ENCODE measurements at places on chromosomes 12 and 14. TPM values are rescaled to one million over a fixed set of nuclear protein-coding genes. Genes with fewer than 3 reads are reported as not detected.

DNA sequence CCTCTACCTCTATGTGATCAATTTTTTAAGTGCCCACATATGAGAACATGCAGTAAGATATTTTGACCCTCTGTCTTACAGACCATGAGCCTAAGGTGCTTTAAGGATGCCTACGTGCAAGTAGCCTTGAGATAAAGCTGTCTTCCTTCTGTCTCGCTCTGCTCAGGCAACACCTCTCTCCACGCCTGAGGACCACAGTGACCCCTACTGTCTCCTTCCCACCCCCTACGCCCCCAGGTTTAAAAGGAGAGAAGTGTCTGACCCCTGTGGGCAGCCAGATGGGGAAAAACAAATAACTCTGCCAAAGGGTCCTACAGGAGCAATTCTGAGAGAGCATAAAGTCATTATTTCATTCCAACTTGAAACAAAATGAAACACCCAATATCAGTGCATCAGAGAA lies 286.4 kb upstream of the TMEM132C start:
- no peak for DNase-seq

DNA sequence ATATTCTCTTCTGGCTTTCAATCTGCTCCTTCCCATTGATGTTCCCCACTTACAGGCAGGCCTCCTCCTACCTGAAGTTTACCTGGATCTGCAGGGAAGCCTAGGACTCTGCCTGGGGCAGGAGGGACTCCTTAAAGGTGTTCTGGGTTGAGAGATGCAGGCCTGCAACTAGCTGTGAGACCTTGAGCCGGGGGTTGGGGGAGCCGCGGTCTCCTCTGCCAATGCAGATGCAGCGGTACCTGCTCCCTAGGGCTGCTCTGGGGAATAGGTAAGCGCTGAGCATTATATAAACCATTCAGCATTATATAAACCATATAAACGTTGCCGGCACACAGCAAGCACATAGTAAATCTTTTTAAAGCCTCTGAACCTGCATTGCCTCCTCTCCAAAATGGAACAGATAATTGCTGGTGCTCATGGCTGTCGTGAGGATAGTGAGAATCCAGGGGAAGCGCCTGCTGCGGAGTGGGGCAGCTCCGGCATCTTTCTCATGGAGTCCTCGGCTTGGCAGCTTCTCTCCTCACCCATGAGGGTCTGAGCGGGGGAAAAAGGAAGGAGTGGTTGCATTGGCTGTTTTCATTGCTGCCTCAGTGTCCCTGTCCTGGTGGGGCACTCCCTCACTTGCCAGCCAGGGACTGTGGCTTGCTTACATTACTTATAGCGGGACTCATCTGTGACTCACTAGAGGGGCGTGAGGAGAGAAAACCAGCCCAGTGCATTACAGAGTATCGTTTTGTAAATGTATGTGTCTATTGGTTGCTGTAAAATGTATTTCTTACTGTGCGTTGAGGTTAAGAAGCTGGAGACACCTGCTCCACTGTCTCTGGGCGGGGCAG lies 12.5 kb upstream of the KRT80 start:
- DNase-seq: no peak

GRCh38 chr14:58746261-58746660 lies 108.5 kb downstream of the DACT1 start:
- DNase-seq: no peak

DNA sequence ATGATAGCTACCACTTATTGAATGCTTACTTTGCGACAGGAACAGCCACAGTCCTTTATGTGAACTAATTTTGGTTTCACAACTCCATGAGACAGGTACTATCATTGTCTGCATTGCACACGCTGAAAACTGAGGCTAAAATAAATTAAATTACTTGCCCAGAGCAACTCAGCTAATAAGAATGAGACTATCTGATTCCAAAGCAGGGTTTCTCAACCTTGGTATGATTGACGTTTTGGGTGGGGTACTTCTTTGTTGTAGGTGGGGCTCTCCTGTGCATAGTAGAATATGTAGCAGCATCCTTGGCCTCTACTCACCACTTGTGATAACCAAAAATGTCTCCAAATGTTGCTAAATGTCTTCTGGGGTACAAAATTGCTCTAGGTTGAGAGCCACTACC lies 9.1 kb downstream of the PHLDA1 start:
- no peak for DNase-seq

- no peak for DNase-seq
Observed at GRCh38 chr14:37579274-37579673, 15.8 kb downstream of the FOXA1 start.

Gene B4GALNT3
- total RNA-seq: not detected

Gene SLC48A1
- total RNA-seq: 20.3 TPM

GRCh38 chr12:114232187-114232586 lies 173.8 kb downstream of the TBX5 start:
- no peak for DNase-seq

- DNase-seq: no peak
Observed at GRCh38 chr14:92175811-92176210, 54.0 kb downstream of the CPSF2 start.
